Panc1 (cell line): ENCODE measurements at places on chromosomes 6 and 20. TPM values are rescaled to one million over a fixed set of nuclear protein-coding genes. Genes with fewer than 3 reads are reported as not detected.

LHFPL5 gene
- total RNA-seq, result not detected

CYP24A1 gene
- 3.0 TPM for total RNA-seq

TBXT gene
- total RNA-seq, result not detected

TNFRSF6B gene
- total RNA-seq, result not detected

SLC22A7 gene
- not detected for total RNA-seq

NKAIN4 gene
- 5.5 TPM for total RNA-seq

HLA-DMB gene
- 0.44 TPM for total RNA-seq

GRCh38 chr6:73032586-73032985, 192.7 kb downstream of the KHDC1L start:
- peak; percentile 77 for DNase-seq

DNA sequence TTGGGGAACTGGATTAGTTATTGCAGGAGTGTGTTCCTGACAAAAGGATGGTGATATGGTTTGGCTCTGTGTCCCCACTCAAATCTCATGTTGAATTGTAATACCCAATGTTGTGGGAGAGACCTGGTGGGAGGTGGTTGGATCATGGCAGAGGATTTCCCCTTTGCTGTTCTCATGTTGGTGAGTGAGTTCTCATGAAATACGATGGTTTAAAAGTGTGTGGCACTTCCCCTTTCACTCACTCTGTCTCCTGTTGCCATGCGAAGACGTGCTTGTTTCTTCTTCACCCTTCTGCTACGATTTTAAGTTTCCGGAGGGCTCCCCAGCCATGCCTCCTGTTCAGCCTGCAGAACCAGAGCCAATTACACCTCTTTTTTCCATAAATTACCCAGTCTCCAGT, 16.2 kb upstream of the TREM1 start:
- no peak for DNase-seq

- no peak for DNase-seq
Observed at GRCh38 chr6:70479236-70479635, 65.9 kb downstream of the FAM135A start.
